ENCODE measurements at places on chromosomes 6 and 20. TPM values are rescaled to one million over a fixed set of nuclear protein-coding genes. Genes with fewer than 3 reads are reported as not detected.

Gene EYA4
- total RNA-seq = not detected

Gene C20orf204
- 14.2 TPM for total RNA-seq

Gene ZSCAN23
- 2.4 TPM for total RNA-seq

Gene RREB1
- total RNA-seq = 15.0 TPM

Gene UQCC2
- total RNA-seq = 145 TPM

Gene ROS1
- total RNA-seq = not detected

Gene TPBG
- 0.10 TPM for total RNA-seq

Gene SPTLC3
- 1.7 TPM for total RNA-seq

Gene PDRG1
- 20.6 TPM for total RNA-seq

Gene CTAGE9
- total RNA-seq = not detected

Gene TMEM244
- total RNA-seq = not detected

Gene PPP2R5D
- total RNA-seq = 53.0 TPM

Gene PACSIN1
- total RNA-seq = not detected

Gene SNAI1
- total RNA-seq = 0.33 TPM

Gene ZNF318
- 10.8 TPM for total RNA-seq

Gene PTGIS
- 1.0 TPM for total RNA-seq

Gene SH3BGRL2
- total RNA-seq = 0.32 TPM
